Cerebellar nuclear complex (tissue), 1 donor: ENCODE measurements at places on chromosomes 13 and 19.

DNA sequence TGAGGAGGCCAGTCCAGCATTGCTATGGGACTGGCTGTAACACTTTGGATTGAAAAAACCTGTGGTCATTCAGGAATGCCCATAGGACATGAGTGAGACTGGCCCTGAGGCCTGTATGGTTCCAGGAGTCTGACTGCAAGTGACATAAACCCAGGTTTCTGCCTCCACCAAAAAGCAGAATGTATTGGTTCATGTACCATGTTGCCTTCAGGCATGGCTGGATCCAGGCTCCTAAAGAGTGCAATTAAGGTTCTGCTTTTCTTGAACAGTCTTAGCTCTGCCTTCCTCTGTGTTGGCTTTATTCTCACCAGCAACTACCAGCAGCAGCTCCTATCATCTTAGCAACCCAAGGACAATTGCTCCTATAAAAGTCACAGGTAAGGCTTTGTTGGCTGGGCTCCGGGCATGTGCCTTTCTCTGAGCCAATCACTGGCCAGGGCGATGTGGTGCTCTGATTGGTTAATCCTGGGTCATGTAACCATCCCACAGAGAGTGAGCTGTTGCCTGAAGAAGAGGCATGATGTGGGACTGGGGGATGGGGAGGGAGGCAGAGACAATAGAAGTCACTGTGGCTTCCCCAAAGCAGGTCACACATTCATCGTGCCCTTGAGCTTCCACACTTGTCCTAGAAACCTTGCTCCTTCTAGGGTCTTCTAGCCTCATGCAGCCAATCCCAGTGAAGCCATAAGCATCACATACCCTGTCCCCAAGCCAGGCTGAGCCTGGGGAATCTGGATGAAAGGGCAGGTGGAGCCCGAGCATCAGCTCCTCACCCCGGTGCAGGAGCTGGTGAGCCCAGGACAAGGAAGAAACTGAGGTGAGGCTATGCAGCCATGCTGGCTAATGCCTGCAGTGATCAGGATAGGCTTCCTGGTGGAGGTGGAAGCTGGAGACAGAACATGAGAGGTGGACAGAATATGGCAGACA, 123.9 kb downstream of the URI1 start:
- no peak for DNase-seq

DNA sequence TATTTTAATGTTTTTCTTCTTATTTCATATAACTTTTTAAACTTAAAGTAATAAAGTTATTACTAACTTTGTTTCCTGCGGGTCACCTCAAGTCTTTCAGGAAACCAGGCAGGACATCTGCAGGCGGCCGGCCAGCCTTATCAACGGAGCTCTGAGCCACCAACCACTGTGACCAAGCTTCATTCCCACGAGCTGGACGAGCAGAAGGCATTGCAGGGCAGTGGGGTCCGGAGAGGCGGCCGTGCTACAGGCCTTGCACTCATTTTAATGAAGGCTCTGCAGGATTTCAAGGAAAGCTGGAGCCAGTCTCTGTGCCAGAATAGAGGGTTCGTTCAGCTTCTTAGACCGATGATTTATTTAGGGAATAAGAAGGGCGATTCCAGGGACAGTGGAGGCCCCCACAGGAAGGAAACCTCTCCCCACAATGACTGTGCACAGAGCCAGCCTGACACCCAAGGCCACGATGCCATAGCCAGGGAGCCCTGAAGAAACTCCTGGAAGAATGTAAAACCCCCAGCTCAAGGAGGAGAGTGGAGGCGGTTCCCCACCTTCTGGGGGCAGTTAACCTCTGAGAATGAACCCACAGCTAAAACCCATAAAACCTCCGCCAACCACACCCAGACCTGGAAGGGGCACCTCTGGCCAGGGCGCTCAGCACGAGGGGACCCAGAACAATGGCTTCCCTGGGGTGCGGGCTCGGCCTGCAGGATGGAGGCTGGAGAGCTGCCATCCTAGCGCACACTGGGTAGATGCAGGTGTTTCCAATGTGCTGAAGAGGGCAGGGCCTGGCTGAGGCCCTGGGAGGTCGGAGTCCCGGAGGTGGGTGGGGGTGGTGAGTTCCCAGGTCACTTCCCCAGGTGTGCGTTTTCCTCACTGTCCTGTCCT, 75.0 kb downstream of the RASA3 start:
- DNase-seq: no peak

GRCh38 chr13:45892513-45892912, 41.0 kb upstream of the SIAH3 start:
- no peak for DNase-seq

DNA sequence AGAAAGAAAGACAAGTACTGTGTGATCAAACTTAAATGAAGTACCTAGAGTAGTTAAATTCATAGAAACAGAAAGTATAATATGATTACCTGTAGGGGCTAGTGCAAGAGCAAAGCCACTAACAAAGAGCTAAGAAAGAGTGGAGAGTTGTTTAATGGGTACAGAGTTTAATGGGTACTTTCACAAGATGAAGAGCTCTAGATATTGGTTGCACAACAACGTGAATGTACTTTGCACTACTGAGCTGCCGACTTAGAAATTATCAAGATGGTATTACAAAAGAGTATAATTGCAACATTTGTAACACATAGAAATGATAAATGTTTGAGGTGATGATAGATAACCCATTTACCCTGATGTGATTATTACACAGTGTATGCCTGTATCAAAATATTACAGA, 140.3 kb upstream of the GPC6 start:
- no peak for DNase-seq

DNA sequence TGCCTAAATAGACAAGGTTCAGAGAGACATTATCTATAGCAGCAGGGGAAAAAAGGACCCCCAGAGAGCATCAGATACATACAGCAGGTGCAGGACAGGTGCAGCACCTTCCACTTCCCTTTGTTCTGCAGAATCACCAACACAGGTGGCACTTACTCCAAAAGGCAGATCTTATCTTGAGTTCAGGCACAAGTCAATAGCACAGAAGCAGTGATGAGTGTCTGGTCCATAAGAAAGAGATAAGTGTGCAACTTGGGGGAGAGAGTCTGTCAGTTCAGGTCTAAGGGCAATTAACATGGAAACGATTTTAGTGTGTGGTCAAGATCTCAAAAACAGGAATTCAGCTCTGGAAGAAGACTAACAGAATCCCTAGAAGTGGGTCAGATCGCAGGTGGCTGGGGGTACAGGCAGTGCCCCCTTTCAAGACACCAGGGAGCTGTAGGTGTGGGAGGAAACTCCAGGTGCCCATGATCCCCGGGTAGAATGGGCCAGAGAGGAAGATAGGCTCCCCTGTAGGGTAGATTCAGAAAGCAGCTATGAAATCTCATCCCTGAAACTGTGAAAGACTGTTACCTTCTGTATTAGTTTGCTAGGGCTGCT, 40.6 kb downstream of the TNFSF11 start:
- no peak for DNase-seq

GRCh38 chr13:49254007-49254406, 6.3 kb downstream of the CDADC1 start:
- DNase-seq: no peak

GRCh38 chr13:38173403-38173802, 176.2 kb upstream of the UFM1 start:
- DNase-seq: no peak

GRCh38 chr19:32337084-32337808, 8.2 kb upstream of the ZNF507 start:
- no peak for DNase-seq

GRCh38 chr19:18940769-18941627, at the start of gene HOMER3:
TSS of gene HOMER3 (minus strand) at chr19:18941217. CDS start at chr19:18938982, 2,235 bp downstream.
- no peak for DNase-seq

DNA sequence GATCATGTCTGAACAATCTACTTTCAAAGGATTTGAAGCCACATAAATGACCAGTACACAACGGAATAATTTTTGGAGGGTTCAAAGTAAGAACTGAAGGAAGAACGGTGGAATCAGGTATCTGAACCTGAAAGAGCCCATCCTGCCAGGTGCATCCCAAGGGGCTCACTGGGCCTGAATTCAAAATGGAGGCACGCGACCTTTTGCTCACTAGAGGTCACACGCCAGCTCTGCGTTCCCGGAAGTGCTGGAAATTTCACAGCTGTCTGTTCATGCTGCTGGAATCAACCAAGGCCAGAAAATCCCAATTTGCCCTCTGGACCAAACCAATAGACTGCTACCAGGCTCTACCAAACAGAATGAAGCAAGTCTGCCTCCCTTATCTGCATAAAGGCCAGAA, 4.2 kb upstream of the RASA3 start:
- no peak for DNase-seq

DNA sequence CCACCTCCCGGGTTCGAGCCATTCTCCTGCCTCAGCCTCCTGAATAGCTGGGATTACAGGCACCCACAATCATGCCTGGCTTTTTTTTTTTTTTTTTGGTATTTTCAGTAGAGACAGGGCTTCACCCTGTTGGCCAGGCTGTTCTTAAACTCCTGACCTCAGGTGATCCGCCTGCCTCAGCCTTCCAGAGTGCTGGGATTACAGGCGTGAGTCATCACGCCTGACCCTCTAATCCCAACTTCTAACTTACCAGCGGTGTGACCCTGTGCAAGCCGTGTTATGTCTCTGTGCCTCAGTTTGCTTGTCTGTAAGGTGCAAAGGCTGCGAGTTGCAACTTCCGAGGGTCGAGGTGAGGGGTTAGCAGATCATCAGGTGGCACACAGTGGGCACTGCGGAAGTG, 17.3 kb downstream of the ZSWIM4 start:
- DNase-seq: no peak

- DNase-seq: no peak
These were observed 461 bp upstream of the WASF3 start for GRCh38 chr13:26557051-26557392.

- DNase-seq: no peak
These were observed 407 bp downstream of the RAB3A start for GRCh38 chr19:18203408-18203862.

GRCh38 chr19:40134866-40135265, 44.1 kb upstream of the ZNF780A start:
- no peak for DNase-seq
